ENCODE measurements at places on chromosomes 16 and 17.

GRCh38 chr16:80441935-80442334 is 98.9 kb upstream of the DYNLRB2 start:
- DNase-seq: no peak

GRCh38 chr16:22946433-22946832 is 132.5 kb downstream of the HS3ST2 start:
- DNase-seq: no peak

GRCh38 chr17:59278406-59278805 is 53.0 kb upstream of the YPEL2 start:
- no peak for DNase-seq

- no peak for DNase-seq
Measured at GRCh38 chr17:12463102-12463501, 202.6 kb upstream of the MYOCD start.

DNA sequence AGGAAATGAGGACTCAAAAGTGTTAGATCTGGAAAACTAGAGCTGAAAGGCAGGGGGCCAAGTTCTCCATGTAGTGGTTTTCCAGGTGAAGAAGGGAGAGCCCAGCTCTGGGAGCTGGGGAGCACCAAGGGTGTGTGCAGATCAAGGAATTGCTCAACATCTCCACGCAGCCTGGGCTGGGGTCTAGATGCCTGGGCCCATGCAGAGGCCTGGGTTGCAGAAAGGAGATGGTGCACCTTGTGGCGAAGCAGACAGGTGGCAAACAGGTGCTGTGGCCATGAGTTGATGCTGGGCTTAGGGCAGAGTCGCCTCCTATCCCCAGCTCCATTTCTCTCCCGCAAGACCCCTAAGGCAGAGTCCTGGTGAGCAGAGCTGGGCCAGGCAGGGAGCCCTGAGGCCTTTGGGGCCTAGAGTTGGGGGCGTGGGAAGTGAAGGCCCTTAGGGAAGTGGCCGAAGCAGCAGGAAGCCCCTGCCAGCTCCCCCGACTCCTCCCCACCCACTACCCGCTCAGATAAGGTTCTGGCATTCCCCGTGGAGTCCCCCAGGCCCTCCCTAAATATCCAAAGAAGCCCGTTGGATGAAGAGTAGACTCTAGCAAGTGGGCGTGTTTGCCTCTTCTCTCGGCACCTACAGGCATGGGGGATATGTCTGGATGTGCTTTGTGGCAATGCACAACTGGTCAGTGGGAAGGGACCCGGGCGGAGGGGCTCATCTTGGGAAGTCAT is 777 bp downstream of the FOXN1 start:
- DNase-seq: no peak

DNA sequence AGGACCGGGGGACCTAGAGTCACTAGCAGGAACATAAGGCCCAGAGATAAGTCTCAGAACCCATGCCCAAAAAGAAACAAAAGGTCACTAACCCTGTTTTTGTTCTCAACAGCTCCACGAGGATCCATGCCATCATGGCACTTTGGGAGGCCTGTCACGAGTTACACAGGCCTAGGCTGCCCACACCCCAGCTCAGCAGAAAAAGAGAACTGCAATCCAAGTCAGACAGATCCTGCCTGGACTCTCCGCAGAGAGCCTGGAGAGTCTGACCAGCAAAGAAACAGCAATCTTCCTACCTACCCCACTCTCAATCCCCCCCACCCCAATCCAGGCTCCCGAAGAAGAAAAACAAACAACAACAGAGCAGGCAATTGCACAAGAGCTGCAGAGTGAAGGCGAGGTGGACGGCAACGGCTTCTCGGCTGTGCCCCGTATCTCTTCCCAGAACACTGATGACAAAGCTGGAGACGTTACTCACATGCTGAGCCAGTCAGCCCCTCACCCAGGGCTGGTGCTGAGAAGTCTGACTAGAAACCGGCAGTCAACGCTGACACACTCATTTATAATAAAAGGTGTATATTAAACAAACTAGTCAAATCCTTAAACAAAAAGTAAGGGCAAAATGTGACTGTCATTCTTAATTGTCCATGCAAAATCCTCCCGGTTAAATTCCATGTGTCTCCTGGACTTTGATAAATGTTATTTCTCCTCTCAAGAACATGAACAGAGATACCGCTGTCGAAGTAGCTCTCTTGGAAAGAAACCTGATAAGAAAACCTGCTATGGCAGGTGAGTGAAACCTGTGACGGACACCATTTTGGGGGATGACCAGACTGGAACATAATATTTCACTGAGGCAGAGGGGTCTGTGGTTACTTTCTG is 89.3 kb downstream of the SMG6 start:
- DNase-seq: no peak

DNA sequence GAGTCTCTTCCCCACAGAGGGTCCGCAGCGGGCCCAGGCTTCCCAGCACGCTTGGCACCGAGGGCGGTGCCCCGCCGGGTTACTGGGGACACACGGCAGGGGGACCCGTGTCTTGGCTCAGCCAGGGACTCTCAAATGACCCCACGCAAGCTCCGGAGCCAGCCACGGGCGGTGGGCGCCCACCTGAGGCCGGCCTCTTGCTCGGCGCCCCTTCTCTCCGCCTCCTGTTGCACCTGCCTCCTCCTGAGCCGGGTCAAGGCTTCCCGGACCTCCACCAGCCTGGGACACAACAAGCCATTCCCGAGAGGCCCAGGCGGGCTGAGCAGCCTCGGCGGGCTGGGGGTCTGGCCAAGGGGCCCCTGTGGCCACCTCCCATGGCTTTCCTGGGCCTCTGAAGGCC is 1.7 kb downstream of the CCDC154 start:
- DNase-seq: no peak

- no peak for DNase-seq
Measured at GRCh38 chr17:15454346-15454745, 13.1 kb downstream of the CDRT4 start.

- no peak for DNase-seq
Measured at GRCh38 chr17:63290784-63291183, 155.3 kb downstream of the CYB561 start.

- no peak for DNase-seq
Measured at GRCh38 chr17:3635474-3636153, 436 bp downstream of the SHPK start.

DNA sequence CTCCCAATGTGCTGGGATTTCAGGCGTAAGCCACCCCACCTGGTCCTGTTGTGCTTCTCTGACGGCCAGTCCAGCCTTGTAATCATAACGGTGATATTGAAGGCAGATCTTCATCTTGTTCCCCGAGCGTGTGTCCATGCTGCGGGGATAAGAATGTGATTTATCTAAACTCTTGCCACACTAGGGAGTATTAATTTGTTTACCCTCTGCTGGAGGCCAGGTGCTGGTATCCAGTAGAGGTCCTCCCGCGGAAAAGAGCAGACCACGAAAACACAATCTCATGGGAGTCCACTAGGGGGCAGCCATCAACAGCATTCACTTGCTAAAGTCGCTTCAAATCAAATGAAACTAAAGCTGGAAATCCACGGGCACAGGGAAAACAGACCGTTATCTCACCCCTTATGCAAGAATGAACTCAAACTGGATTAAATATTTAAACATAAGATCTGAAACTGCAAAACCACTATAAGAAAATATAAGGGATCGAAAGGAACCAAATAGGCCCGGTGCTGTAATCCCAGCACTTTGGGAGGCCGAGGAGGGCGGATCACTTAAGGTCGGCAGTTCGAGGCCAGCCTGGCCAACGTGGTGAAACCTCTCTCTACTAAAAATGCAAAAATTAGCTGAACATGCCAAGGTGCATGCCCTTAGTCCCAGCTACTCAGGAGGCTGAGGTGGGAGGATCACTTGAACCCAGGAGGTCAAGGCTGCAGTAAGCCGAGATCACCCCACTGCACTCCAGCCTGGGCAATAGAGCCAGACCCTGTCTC is 22.3 kb upstream of the RBBP6 start:
- DNase-seq: peak; percentile 56

DNA sequence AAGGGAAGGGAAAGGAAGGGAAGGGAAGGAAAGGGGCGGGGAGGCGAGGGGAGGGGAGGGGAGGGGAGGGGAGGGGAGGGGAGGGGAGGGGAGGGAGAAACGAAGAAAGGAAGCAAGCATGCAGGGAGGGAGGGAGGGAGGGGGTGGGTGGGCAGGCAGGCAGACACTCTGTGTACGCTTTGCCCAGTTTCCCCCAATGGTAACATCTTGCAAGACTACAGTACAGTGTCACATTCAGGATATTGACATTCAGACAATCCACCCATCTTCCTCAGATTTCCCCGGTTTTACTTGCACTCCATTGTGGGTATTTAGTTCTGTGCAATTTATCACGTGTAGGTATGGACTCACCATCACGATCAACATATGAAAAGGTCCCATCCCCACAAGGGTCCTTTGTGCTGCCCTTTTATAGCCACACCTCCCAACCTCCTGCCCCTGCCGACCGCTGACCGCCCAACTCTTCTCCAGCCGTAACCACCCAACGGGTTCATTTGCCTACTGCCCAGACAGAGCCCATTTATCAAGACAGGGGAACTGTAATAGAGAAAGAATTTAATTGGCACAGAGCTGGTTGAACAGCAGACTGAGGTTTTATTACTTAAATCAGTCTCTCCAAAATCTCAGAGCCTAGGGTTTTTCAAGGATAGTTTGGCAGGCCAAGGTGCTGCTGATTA is 91.4 kb upstream of the FA2H start:
- no peak for DNase-seq

DNA sequence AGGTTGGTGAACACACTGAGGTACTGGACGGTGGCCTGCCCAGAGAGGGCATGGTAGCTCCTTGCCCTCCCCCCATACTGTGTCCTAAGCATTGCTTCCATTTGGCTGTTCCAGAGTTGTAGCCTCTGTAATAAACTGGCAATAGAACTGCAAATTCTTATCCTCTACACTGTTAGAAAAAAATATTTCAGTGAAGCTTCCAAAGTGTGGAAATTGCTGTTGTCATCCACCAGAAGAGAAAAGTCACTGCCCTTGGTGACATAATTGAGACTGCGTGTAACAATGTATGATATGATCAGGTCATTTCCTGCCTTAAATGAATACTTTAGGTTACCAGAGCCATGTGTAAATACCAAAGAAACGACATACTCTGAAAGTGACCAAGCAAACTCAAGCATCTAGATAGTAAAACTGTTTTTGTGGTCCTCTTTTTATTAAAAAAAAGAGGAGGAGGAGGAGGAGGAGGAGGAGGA is 65.9 kb downstream of the CEP95 start:
- DNase-seq: no peak

DNA sequence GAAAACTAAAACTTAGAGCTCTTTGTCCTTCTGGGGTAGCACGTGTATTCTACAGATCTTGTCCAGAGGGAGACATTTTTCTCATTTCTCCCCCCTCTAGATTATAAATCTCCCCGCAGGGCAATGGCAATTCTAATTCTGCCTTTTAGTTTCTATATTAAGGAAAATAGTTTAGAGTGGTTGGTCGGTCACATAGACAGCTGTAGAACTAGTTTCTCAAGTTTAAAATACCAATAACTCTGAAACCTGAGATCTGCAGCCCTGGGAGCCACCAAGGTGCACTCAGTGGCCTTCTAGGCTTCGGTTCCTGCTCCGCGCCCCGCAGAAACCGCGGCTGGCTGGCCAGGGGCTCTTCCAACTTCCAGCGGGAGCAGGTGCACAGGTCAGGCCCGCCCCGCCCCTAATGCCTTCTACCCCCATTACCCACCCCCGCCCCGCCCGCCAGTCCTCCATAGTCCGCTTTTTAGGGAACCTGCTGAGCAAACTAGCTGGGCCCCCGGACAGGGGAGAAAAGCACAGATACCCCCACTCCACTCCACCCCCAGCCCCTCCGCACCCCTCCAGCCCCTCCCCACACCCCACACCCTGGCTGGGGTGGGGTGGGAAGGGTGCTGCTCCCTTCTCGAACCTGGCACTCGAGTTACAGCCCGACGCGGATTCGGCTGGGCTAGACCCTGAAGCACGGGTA is 431 bp downstream of the SLFN11 start:
- no peak for DNase-seq

DNA sequence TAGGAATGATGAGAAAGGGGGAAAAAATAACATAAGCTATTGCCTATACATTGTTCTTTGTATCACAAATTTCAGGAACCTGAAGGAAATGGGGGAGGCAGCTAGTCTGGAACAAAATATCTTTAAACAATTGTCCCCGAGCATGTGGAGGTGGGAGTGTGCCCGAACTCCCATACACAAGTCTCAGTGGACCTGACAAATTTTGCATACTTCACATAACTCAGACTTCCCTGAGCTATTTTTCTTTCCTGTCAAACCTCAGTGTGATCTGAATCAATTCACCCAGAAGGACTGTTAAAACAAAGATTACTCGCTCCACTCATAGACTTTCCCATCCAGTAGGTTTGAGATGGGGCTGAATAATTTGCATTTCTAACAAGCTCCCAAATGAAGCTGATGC is 1.6 kb upstream of the XPO6 start:
- DNase-seq: no peak

DNA sequence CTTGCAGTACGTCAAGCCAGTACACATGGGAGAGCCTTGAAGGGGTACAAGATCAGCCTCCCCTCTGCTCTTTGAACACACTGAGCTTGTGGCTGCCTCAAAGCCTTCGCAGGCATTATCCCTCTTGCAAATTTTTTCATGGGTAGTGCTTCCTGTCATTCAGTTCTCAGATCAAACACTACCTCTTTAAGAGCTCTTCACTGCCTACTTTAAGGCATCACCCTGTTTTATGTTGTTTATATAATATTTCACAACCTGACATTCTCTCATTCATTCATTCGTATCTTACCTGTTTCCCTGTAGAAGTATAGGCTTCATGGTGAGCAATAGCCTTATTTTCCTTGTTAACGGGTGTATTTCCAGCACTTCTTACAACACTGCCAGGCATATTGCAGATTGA is 269.1 kb downstream of the CDH13 start:
- no peak for DNase-seq

- no peak for DNase-seq
Measured at GRCh38 chr17:3722716-3723115, 987 bp upstream of the HASPIN start.
